ENCODE measurements at places on chromosomes 6 and 20. TPM values are rescaled to one million over a fixed set of nuclear protein-coding genes. Genes with fewer than 3 reads are reported as not detected.

Gene SCAND1
- 25.9 TPM for polyA plus RNA-seq

Gene CNR1
- polyA plus RNA-seq: 1.1 TPM

Gene HAO1
- 0.22 TPM for polyA plus RNA-seq

Gene DDR1
- polyA plus RNA-seq: 201 TPM

Gene PRELID3B
- polyA plus RNA-seq: 73.0 TPM

Gene RAD21L1
- not detected for polyA plus RNA-seq

DNA sequence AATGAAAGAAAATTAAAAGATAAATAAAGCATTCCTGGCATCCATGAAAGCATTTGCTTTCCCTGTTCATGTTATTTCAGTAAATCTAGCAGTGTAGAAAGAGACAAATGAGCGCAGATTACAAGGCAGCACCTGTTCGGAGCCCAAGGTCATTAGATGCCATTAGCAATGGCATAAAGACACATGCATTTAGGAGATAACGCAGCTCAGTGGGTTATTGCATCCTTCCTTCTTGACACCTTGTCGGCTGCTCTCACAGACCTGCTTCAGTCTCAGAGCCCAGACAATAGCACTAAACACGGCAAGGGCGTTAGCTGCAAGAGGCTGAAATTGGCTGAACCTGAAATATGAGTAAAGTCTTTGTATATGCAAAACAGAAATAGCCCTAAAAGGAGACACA is 140.3 kb downstream of the ATXN1 start:
- DNase-seq: no peak

DNA sequence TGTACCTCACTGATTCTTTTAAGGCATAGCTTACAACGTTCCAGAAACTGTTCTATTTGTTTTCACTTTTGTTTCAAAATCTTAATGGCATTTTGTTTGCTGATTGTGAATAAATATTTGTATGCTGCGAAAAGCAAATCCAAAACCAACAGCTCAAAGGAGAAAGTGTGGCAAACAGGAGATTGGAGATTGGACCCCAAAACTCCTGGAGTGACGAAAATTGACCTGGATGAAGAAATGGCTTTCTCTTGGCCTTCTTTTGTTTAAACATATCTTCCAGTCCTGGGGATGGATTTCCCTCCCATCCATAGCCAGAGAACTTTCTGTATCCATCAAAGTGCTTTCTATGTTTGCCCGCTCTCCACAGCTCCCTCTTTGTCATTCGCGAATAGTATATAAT is 2.8 kb upstream of the CTCFL start:
- DNase-seq: no peak

GRCh38 chr6:2149361-2150006 is 95.9 kb downstream of the GMDS start:
- no peak for DNase-seq

DNA sequence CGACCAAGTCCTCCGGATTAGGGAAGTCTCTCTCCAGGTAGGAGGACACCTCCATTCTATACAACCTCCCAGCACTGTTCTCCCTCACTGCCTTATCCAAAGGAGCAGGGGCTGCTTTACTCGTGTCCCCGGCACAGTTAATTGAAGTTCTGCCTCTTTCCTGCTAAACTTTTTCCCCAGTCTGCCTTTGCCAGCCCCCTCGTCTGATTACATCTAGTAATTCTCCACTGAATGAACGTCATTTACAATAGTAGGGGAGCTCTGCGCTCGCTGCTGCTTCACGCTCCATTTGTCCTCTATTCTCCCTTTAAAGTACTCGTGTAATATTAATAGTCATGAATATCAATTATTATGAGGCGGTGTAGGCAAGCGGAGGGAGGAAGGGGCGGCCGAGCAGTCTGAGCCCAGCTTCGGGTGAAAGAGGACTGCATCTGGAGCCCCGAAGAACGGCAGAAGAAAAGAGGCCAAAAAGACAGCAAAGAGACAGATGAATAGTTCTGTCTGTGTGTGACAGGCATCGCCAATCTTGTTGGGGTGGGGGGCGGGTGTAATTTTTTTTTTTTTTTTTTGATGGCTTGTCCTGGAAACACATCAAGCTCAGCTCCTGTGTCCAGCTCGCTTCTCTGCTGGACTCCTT is 2.9 kb downstream of the TFAP2B start:
- no peak for DNase-seq

DNA sequence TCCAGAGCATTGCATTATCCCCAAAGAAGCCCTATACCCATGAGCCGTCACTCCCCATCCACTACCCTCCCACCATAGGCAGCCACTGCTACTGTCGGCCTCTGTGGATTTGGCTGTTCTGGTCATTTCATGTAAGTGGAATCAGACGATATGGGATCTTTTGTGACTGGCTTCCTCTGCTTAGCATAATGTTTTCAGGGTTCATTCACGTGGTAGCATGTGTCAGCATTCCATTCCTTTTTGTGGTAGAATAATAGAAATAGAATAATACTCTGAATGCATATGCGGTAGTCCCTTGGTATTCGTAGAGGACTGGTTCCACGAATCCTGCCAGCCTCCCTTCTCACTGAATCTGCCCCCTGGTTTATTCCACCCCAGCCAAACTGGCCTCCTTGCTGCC is 402.6 kb upstream of the SULF2 start:
- no peak for DNase-seq

GRCh38 chr6:131914234-131914633 is 36.9 kb downstream of the CCN2 start:
- no peak for DNase-seq

DNA sequence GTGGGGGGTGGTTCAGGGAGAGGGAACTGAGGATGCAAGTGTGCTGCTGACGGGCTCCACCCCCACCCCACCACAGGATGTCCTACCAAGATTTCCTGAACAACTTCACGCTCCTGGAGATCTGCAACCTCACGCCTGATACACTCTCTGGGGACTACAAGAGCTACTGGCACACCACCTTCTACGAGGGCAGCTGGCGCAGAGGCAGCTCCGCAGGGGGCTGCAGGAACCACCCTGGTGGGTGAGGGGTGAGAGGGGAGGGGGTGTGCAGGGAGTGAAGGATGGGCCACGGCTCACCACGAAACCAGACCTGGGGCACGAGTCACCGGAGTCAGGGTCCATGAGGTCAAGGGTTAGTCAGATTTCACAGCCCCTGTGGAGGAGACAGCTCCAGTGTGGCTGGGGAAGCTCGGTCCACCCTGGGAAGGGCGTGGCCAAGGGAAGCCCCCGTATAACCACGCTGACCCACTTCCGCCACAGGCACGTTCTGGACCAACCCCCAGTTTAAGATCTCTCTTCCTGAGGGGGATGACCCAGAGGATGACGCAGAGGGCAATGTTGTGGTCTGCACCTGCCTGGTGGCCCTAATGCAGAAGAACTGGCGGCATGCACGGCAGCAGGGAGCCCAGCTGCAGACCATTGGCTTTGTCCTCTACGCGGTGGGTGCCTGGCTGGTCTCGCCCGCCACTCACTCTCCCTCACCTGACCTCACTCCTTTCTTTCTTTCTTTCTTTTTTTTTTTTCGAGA is 18.3 kb downstream of the CAPN11 start:
- DNase-seq: no peak

DNA sequence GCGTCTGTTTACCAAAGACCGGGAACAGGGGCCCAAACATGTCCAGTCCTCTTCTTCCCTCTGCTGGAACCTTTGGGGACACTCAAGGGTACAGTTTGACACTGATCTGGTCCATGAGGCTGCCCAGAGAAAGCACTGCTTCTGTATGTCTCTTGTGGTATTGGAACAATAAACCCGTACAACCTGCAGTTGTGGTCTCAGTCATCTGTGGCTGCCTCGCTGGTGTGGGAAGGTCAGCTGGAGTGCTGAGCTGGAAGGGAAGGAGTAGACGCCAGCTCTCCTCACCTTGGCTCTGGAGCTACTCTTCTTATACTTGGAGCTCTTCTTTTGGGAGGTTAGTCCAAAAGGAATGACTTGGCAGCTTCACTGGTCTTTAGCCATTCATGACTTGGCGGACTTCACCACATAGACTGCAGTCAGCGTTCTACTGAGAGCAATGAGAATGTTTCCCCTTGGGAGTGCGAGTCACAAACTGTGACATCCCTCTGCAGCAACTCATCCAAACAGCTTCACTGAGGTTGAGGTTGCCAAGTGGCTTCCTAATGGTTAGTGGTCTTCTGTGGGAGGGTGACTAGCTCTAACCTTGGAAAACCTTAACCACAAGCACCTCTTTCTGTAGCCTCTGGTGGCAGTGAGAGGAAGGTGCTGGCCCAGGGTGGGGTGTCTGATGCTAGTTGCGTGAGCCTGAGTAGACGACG is 81.2 kb downstream of the ASXL1 start:
- no peak for DNase-seq

DNA sequence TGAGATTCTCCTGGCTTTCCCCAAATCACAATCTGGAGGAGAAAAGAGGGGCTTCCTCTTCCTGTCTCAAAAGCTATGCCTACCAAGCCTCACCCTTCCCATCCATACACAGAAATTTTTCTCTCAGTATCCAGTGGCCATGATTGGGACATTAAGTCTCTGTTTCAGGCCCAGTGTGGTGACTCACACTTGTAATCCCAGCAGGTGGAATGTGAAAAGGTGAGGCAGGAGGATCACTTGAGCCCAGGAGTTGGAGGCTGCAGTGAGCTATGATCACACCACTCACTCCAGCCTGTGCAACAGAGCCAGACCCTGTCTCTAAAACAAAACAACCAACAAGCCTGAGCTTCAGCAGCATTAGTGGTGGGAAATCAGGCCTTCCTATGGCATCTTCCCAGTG is 210.0 kb downstream of the OGFRL1 start:
- DNase-seq: no peak

Measured in left renal pelvis (tissue), 4 donors.